ENCODE measurements at places on chromosomes 13 and 19.

GRCh38 chr13:57409656-57410055 lies 221.9 kb upstream of the PCDH17 start:
- no peak for DNase-seq

GRCh38 chr19:18778076-18778389 lies 13.1 kb downstream of the COMP start:
- DNase-seq, result no peak

- no peak for DNase-seq
Measured at GRCh38 chr19:14404312-14404711, 14.8 kb downstream of the DDX39A start.

DNA sequence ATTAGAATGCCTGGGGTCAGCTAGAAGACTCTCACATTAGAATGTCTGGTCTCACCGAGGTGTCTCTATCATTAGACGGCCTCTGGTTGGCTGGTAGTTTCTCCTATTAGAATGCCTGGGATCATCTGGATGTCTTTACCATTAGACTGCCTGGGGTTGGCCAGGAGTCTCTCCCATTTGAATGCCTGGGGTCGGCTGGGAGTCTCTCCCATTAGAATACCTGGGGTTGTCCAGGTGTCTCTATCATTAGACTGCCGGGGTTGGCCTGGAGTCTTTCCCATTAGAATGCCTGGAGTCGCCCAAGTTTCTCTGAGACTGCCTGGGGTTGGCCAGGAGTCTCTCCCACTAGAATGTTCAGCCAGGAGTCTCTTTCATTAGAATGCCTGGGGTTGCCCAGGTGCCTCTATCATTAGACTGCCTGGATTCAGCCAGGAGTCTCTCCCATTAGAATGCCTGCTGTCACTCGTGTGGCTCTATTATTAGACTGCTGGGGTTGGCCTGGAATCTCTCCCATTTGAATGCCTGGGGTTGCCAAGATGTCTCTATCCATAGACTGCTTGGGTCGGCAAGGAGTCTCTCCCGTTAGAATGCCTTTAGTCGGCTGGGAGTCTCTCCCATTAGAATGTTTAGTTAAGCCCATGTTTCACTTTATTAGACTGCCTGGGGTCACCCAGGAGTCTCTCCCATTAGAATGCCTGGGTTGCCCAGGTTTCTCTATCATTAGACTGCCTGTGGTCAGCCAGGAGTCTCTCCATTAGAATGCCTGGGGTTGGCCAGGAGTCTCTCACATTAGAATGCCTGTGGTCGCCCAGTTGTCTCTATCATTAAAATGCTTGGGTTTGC lies 1467.8 kb downstream of the UQCRFS1 start:
- DNase-seq, result no peak

GRCh38 chr13:94112731-94113130 lies 366.8 kb downstream of the DCT start:
- DNase-seq, result no peak

- DNase-seq, result no peak
Measured at GRCh38 chr19:48454150-48454730, 1.1 kb upstream of the KCNJ14 start.
